Kidney capillary endothelial cell (primary cell): ENCODE measurements at places on chromosomes 12 and 14.

DNA sequence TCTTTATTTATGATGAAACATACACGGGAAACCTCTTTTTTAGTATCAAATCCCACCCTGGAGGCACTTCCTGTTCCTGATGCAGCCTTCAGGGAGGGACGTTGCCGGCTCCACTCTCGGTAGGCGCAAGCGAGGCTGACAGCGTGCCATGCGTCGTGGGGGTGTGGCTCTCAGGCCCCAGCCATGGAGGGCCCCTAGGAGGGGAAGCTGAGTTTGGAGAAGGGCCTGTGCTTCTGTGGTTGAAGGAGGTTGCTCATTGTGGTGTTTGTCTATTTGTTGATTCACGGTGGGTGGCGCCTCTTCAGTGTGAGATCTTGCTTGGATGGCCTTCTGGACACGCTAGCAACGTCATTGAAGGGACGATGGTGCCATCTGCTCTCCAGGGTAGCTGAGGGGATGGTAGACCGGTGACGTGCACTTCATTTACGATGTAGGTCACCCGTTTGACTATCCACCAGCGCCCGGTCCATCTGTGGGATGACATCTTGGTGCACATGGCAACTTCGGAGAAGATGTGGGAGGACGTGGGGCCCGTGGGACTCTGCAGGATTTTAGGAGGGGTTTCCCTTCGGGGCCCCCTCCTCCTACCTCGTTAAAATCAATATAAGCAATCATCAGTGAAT lies 126.3 kb upstream of the RTL1 start:
- DNase-seq: no peak

- DNase-seq: no peak
Observed at GRCh38 chr12:111361073-111361716, 7.7 kb downstream of the PHETA1 start.

DNA sequence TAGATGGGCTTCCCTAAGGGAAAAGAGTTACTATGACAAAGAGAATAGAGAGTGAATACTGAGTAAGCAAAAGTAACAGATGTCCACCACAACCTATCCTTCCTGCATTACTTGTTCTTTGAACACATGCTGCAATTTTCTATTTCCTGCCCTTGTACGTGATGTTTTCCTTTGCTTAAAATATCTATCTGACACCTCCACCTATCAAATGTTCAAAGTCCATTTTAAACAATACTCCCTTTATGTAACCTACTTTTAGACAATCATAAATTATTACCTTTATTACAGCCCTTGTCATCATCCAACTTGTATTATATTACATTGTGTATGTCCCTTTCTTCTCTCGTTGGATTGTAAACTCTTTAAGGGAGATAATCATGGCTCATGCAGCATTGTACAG lies 147.2 kb upstream of the DYRK2 start:
- no peak for DNase-seq

- DNase-seq: no peak
Observed at GRCh38 chr12:94575645-94576403, 74.5 kb downstream of the TMCC3 start.

- DNase-seq: no peak
Observed at GRCh38 chr14:91059576-91060350, 678 bp downstream of the RPS6KA5 start.

DNA sequence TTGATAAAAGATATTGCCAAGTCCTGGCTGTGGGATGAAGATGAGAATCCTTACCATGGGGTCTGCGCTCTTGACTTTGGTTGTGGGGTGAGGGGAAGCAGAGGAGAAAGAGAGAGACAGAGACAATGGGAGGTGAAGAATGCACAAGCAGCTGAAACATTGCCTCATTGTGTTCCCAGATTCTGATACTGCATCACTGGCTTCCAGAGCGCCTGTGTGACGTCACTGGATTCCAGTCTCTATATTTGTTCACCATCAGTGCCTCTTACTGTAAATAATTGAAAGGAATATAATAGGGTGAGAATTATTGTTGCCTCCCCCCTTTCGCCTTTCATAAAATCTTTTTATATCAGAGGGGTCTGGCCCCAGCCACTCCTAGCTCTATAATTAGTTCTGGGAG lies 188.9 kb upstream of the NTF3 start:
- no peak for DNase-seq

GRCh38 chr12:42299392-42300308 lies 26.2 kb downstream of the ZCRB1 start:
- peak; percentile 38 for DNase-seq

GRCh38 chr14:106417224-106418049 lies 891.1 kb downstream of the TMEM121 start:
- no peak for DNase-seq

- no peak for DNase-seq
Observed at GRCh38 chr14:103818870-103819269, 28.5 kb downstream of the PPP1R13B start.

DNA sequence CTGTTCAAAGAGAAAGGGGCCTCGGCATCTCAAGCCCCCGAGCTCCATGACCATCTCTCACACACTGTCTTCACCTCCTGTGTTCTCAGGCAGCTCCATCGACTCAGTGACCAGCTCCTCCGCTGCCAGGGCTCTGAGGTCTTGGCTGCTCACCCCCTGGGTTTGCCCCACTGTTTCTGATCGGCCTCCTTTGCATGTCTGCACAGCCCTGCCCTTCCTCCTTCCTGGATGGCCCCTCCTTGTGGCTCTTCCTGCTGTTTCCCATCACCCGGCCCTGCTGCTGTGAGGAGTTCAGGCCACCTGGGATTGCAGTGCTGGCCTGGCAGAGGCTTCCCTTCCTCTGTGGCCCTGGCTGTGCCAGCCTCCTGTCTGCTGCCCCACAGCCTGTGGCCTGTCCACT lies 38.1 kb upstream of the PIWIL1 start:
- DNase-seq: no peak

- peak; percentile 39 for DNase-seq
Observed at GRCh38 chr14:96852823-96853422, 55.7 kb downstream of the VRK1 start.

- DNase-seq: no peak
Observed at GRCh38 chr14:102150744-102151143, 11.0 kb downstream of the WDR20 start.

- DNase-seq: no peak
Observed at GRCh38 chr12:117090388-117090787, 8.8 kb downstream of the TESC start.

DNA sequence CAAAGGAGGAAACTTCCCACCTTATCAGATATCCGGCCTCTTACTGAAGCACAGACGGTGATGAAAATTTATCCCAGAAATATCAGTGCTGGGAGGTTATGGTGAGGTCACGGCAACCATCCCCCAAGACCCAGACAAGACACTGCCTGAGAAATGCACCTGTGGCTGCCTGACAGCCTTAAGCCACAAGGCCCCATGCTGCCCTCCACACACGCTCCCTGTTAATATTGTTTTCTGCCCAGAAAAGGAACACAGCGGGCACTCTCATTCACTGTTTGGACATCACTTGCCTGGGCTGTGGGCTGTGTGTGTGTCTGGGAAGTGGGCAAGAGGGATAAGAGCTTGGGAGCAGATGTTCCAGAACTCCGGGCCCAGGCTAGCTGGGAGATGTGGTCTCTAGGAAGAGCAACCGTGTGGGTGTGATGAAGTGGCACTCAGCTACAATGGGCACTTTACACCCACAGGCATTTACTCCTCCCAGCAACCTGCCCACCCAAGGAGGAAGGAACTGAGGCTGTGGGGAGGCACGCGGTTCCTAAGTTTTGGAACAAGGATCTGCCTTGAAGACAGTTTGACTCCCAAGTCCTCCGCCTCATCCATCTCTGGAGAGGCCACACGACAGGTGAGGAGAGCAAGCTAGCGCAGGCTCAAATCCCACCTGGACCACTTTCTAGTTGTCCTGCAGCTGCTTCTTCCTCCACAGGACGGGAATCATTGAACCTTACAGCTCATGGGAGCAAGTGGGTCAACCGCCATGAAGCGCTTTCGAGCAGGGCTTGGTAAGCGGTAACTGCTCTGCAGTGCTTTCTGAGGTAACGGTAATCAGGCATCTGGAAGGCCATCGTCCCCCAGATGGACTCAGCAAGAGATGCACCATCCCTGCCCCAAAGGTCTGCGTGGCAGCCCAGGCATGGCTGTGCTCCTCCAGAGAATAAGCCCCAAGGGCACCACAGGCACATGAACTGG lies 91.4 kb downstream of the CHGA start:
- no peak for DNase-seq

- no peak for DNase-seq
Observed at GRCh38 chr14:73014105-73014504, 12.8 kb downstream of the ZFYVE1 start.

DNA sequence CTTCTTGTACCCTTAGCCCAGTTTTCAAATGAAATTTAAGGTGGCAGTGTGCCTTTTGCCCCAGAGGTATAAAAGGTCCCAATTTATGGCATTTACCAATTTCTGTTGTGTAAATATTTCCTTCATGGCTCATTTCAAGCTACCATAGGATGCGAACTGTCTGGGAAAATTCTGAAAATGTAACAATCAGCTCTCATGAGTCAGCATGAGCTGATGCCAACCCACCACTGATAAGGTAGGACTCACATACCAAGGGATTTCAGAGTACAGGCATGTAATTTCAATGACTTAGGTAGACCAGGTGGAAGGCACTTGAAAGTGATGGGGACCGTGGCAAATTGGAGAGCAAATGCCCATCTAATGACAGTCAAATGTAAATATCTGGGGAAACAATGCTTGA lies 169.5 kb downstream of the TTC8 start:
- DNase-seq: no peak

GRCh38 chr14:52485350-52485960 lies 66.8 kb downstream of the TXNDC16 start:
- no peak for DNase-seq
